ENCODE measurements at places on chromosomes 11 and 22.
A peak's percentile ranks its signal among the peaks of the same experiment; 100 is the strongest.

DNA sequence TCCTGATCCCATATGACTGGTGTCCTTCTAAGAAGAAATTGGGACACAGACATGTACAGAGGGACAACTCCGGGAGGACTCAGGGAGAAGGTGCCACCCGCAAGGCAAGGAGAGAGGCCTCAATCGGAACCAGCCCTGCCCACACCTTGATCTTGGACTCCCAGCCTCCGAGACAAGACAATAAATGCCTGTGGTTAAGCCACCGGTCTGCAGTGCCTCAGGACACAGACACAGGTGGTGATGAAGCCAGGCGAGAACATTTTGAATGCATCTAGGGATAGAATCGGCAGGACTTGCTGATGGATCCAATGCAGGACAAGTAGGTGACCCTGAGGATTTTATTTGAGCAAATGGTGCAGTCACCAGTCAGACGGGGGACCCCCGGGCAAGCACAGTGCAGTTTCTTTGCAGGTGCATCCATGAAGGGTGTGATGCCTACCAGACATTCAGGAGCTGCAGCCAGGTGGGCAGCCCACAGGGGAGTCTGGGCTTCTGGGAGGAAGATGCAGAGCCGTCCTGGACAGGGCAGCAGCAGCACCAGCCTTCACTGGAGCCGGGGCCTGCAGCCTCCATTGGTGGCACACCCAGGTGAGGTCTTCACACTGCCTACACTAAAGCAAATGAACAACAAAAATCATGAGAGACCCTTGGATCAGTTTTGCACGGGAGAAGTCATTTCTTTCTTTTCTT lies 20.2 kb upstream of the SEPTIN5 start:
- no peak for DNase-seq

DNA sequence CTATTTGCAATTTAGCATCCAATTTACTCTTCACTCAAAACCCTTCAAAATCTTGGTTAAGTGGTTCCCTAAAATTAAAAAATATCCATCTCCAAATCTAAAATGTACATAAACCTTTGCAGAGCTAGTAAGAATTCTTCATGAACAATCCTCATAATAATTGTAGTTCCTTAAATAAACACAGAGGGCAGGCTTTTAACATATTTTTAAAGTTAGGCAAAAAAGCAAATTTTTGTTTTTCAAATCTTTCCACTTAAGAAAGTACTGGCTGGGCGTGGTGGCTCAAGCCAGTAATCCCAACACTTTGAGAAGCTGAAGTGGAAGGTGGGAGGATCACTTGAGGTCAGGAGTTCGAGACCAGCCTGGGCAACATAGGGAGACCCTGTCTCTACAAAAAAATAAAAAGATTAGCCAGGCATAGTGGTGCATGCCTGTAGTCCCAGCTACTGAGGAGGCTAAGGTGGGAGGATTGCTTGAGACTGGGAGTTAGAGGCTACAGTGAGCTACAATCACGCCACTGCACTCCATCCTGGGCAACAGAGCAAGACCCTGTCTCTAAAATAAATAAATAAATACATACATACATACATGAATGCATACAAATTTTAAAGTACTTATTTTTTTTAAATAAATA lies 25.1 kb upstream of the PLAAT3 start:
- DNase-seq, result no peak

DNA sequence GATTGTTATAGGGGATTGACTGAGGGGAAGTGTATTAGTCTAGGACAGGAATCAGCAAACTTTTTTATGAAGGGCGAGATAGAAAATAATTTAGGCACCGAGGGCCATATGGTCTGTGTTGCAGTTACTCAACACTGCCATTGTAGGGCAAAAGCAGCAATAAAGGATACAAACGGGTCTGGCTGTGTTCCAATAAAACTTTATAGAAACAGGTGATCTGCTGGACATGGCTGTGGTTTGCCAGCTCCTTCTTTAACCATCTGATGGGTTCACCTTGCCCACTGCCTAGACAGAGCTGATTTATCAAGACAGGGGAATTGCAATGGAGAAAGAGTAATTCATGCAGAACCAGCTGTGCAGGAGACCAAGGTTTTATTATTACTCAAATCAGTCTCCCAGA lies 20.0 kb downstream of the PRR5L start:
- no peak for DNase-seq

- no peak for DNase-seq
These were observed 86.5 kb downstream of the FAM76B start for GRCh38 chr11:95703049-95703448.

GRCh38 chr22:50011447-50012210 lies 936 bp downstream of the IL17REL start:
- no peak for DNase-seq

DNA sequence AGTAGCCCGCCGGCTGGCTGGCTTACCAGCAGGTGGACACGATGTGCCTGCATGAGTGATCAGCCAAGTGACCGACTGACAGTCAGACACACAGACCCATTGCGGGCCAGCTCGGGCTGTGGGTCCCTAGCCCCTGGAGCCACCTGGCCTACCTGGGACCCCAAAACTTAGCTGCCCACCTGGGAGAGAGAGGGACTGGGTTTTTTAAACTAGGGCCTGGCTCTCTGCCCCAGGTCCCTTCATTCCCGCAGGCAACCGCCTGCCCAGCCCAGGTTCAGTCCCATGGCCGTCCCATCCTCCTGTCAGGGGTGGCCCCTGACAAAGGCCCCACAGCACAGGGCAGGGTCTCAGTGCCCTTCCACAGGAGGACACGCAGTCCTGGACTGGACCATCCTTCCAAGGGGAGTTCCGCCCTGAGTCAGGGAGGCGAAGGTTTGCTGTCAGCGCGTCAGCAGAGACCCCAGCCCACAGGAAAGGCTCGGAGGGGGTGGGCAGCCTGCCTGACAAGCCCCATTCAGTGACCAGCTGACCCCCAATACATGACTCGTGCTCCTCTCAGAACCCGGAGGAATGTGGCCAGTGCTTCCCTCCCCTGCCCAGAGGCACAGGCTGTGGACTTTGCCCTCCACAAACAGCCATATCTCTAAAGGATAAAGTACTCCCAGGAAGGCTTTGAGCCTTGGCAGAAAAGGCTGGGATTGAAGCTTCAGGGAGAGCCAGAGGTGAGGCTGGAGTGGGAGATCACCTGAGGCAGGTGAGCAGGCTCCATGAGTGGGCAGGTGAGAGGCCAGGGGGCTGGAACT lies 8.4 kb downstream of the SLCO2B1 start:
- DNase-seq, result no peak

DNA sequence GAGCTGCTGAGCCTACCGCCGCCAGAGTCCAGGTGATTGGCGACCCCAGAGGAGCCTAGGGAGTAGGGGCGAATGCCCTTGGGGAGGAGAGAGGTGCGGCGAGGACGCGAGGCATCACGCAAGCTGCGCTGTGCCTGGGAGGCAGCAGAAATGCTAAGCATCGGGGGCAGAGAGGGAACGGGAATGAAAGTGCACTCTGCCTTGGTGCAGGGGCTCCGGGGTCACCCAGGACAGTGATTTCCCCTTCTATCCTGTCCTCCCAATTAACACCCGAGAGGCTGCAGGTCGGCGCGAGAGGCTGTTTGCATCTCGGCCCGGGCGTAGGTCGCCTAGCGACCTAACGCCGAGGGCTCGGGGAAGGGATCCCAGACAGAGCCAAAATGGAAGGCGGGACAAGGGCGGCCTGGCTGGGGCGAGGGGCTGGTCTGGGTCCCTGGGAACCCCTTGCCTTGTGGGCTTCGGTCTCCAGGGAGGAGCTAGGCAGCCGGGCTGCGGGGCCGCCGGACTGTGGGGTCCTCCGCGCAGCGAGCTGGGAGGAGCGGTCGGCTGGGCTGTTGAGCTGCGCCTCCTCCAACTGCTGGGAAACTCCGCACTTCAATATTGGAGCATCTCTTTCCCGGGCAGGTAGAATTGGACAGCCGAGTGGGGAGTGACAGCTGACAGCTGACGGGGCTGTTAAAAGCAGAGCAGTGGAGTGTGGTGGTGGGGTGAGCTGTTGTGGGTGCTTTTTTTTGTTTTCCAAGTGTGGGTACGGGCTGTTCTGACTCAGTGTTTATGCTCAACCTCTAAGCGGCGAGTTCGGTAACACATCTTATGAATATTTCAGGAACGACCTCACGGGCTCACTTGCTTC lies 657 bp downstream of the ELMOD1 start:
- DNase-seq, result no peak

- DNase-seq, result no peak
These were observed 29.0 kb upstream of the NAP1L4 start for GRCh38 chr11:3021125-3021524.

DNA sequence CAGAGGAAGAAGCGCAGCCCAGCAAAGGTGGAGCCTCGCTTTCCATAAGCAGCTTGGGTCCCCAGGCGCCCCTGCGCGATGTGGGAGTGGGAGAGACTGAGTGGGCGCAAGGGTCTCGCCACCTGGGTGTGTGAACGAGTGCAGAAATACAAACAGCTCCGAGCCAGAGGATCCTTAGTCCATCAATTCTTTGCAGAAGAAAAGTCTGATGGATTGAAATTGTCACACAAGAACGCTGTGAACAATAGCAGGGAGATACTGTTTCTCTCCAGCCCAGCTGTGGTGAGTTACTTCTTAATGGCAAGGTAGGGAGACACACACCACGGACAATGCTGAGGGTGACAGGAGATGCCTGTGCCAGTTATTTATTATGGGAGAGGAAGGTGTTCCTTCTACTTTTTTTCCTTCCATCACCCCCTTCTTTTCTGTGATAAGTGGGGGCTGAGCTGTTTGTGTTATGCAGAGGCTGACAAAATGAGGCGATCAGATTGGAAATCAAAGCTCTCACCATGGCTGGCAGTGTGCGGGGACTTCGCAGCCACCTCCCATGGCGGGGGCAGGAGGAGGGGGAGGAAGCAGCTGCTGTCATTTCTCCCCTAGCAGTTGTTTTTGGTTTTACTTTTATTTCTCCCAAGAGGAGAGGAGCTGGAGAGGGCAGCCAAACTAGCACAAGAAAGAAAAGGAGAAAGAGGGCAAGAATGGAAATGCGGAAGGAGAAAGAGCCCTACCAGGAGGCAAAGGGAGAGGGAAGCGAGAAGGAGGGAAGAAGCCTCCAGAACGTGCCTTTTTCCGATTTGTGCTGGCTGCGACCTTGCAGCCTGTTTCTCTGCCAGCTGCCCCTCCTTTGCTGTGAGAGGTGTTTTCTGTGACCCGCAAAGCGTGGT lies 755.8 kb downstream of the NTM start:
- peak; percentile 73 for DNase-seq

GRCh38 chr11:95920460-95921105 lies 3.3 kb downstream of the MTMR2 start:
- no peak for DNase-seq

DNA sequence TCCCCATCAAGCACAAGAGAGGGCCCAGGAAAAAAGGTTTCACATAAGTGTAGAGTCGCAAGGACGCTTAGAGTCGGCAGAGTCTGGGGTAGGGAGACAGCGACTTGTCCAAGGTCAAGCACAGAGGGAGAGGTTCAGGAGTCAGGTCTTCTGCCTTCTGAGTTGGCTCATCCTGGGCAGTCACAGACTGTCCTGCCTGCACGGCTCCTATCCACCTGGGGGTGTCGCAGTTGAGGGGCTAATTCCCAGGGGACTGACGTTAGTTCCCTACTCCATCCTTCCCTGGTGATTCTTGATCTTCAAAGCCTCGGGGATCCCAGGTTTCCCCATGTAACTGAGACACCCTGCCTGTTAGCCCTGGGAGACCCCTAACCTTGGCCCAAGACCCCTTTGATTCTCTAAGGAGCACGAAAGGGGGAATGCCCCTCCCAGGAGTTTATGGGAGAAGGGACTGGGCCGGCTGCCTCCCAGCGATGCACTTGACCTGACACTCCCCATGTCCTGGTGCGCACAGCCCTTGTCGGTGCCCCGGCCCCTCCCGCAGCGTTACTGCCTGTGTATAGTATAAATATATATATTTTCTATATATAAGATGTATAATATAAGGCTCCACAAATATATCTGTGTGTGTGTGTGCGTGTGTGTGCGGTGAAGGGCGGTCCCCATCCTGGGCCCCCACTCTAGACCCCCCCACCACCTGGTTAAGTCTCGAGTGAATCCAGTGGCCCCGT lies 14.7 kb upstream of the TAB1 start:
- DNase-seq, result no peak

DNA sequence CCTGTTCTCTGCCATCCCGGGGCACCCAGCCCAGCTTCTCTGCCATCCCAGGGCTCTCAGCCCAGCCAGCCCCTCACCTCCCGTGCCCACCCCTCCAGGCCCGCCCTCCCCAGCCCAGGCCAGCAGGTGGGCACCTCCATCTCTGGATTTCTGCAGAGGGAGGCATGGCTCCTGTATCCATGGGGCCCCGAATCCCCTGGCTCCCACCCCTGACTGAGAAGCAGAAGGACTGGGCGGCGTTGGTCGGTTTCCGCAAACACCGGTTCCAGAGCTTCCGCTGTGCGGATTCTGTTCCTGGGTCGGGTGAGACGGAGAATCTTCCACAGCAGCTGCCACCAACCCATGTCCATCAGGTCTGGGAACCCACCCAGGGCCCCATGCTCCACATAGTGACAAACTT lies 240.3 kb downstream of the BRD1 start:
- DNase-seq, result no peak

- no peak for DNase-seq
These were observed 82.2 kb downstream of the RPS6KA4 start for GRCh38 chr11:64441127-64441526.

DNA sequence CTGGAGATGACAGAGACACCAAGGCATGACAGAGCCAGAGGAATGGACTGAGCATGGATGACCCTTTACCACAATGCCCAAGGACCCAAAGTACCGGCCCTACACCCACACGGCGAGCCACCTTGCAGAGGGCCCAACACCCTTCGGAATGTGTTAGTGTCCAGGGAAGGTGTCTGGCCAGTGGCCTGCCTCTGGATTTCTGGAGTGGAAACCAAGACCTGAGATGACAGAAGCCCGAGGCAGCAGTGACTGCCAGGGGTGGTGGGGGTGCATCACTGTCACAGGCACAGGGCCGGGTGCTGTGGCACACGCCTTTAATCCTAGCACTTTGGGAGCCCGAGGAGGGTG lies 28.7 kb downstream of the PDGFB start:
- DNase-seq, result no peak

GRCh38 chr11:65968600-65969482 lies 7.3 kb downstream of the SART1 start:
- peak; percentile 22 for DNase-seq

GRCh38 chr11:64251753-64252002 lies 348 bp downstream of the PLCB3 start:
- DNase-seq, result no peak

GRCh38 chr11:80096736-80097135 lies 655.9 kb upstream of the TENM4 start:
- no peak for DNase-seq

DNA sequence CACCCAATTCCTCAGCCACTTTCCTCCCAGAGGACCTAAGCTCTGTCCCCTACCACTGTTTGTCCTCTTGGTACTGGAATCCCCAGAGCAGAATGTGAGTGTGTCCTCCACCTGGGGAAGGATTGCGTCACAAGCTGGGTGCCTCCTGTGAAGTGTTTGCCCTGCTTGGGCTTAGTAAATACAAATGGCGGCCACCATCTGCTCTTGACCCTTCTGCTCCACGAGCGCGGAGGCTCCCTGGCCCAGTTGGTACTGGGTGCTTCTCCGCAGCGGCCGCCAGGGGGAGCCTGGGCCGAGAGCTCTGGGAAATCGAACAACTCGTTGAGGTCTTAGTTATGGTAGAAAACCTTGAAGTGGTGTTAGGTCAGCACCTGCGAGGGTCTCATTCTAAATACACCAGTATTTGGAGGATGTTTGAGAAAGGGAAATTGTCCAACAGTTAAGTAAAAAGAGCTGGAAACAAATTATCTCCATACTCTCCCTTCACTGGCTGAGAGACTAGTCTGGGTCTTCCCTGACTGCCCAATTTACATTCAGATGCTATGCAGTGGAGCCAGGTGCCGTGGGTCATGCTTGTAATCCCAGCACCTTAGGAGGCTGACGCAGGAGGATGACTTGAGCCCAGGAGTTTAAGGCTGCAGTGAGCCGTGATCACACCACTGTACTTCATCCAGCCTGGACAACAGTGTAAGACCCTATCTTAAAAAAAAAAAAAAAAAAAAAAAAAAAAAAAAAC lies 74.6 kb upstream of the TEAD1 start:
- no peak for DNase-seq
